ENCODE measurements at places on chromosomes 6 and 20. TPM values are rescaled to one million over a fixed set of nuclear protein-coding genes. Genes with fewer than 3 reads are reported as not detected.

DNA sequence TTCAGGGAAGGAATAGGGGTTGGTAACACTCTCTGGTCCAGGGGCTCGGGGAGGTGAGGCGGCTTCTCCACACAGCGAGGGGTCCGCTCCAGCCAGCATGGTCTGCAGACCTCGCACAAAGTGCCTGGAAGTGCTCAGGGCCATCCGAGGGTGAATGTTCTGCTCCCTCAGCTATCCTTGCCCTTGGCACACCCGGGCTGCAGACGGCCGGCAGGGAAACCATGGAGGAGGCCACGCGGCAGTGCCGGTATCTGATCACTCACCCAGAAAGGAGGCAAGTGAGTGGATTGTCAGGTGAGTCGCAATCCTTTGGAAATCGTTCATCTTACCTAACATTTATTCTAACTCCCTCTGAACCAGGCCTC, 62.0 kb downstream of the DLL1 start:
- no peak for DNase-seq

DNA sequence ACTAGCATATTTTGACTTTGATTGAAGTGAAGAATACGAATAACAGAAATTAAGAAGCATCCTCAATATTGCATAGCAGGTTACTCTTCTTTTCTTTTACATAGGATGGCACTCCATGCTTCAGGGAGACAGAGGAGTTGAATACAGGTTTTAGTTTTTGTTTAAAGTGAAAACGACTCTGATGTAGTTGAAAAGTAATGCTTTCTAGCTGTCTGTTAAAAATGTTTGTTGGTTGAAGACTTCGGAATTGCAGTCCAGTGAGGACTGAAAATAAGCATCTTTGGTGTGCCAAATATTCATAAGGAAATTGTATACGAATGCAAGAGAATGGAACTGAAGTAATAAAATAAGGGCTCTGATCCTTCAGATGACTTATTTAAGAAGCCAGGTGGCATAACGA, 618 bp upstream of the SLC16A10 start:
- no peak for DNase-seq

PPP1R16B gene
- total RNA-seq: 5.3 TPM

GRCh38 chr6:169213814-169214520, 39.7 kb downstream of the THBS2 start:
- DNase-seq: no peak

EYS gene
- total RNA-seq: 13.2 TPM

- no peak for DNase-seq
Observed at GRCh38 chr6:169243661-169244060, 10.0 kb downstream of the THBS2 start.

- no peak for DNase-seq
Observed at GRCh38 chr6:25107218-25107617, 171.5 kb upstream of the RIPOR2 start.

IMPG1 gene
- 0.51 TPM for total RNA-seq

DNA sequence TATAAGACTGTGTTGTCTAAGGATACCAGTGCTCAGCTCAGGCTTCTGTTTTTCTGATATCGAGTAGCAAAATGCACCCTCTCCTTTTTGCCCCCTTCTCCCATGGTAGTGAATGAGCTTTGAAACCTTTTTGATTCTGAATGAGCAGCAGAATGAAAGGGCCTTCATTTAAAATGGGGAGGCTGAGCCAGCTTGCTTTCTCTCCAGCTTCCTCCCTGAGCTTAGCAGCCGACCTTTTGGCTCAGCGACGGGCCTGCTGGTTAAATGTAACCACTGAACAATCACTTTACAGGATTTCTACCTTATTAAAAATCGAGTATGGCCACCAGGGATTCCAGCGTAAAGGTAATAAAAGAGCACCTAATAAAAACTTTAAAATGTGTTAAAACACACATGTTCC, 133.7 kb upstream of the SPACA1 start:
- no peak for DNase-seq
